ENCODE measurements at places on chromosomes 3 and 15. TPM values are rescaled to one million over a fixed set of nuclear protein-coding genes. Genes with fewer than 3 reads are reported as not detected.

The ADCY5 gene
- total RNA-seq, result 0.32 TPM

The ISLR2 gene
- total RNA-seq, result 0.20 TPM

The CKMT1B gene
- total RNA-seq, result 2.2 TPM

The CACNA2D3 gene
- total RNA-seq, result 0.07 TPM

The SH2D7 gene
- not detected for total RNA-seq

The SHC4 gene
- 0.62 TPM for total RNA-seq

The HRH1 gene
- 7.8 TPM for total RNA-seq

The C3orf80 gene
- total RNA-seq, result 1.8 TPM

The FES gene
- total RNA-seq, result 0.79 TPM

The ACKR4 gene
- not detected for total RNA-seq

The NR2E3 gene
- not detected for total RNA-seq
